Hypothalamus (tissue), 51 donors: ENCODE measurements at places on chromosomes 7 and 10.
A peak's percentile ranks its signal among the peaks of the same experiment; 100 is the strongest.

GRCh38 chr10:6786579-6787031, 206.5 kb upstream of the PRKCQ start:
- DNase-seq, result peak; percentile 47

DNA sequence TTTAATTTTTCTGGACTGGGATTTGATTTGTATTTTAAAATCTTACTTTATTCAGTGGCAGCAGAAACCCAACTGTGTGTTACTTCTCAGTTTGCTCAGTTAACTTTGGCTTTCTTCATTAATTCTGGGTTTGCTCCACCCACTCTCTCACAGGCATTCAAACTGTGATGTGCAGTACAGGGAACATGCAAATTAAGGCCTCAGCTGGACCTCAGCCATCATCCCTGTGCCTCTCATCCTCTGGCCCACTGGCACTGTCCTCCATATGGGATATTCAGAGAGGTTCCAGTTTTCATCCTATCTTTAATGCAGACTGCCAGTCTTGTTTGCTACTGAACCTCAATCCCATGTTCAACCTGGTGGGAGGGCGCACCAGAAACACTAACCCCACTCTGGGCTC, 743.4 kb upstream of the IGFBP3 start:
- DNase-seq, result no peak

DNA sequence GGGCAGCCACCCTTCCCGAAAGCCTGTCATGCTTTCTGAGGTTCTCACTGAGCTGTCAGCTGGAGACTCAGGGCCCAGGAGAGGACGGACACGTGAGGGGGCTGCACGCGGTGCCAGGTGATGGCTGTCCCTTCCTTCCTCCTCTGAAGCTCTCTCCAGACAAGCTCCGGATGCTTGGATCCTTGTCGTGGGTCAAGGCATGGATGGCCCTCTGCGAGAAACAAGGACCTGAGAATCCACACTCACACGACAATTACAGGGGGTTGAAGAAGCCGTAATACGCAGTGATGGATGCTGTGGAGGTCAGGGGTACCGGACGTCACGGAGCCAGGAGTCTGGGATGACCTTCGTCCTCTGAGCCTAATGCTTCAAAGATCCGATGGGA, 170.3 kb downstream of the USP6NL start:
- no peak for DNase-seq

GRCh38 chr10:72695496-72695895, 3.6 kb downstream of the MCU start:
- no peak for DNase-seq

DNA sequence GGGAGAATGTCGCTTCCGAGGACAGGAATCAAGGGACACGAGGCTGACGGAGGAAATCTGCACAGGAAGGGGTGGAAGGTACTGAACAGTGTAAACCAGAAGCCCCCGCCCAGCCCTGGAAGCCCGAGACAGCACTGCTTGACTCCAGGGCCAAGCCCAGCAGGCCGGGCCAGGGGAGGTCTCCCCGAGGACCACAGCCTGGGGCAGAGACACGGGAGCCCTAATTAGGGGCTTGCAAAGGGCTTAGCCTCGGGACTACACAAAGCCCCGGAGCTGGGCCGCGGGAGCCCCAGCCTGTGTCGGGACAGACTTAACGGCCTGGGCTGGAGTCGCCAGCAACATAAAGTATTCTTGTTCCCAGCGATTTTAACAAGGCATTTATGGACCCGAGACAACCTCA, 50.8 kb downstream of the OAT start:
- no peak for DNase-seq

DNA sequence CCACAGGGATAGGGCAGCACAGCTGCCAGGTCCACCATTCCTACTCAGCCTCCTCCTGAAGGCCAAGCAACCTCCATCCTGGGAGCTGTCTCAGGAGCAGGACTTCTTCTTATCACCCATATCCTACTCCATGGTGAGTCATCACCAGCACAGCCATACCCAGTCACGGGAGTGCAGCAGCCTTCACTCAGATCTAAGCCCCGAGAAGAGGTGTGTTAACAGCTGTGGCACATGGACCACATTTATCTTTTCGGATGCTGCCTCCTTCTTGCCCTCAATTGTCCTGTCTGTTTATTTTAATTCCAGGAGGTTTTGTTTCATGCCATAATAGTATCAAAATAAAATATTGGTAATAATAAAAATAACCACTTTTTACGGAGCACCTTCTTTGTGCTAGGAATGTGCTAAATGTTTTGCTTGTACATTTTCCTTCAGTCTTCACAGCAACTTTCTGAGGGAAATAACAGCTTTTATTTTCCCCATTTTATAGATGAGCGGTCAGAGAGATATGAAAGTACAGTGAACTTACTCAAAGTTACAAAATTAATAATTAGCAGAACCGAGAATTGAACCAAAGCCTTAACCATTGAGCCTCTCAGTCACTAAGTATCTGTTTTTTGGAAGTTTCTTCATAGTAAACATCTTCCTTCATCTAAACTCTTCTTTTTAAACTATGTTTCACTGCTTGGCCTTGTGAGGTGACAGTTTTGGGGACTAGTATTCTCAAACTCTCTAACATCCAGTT, 2.5 kb upstream of the KEL start:
- no peak for DNase-seq

- no peak for DNase-seq
Observed at GRCh38 chr7:40883826-40884225, 749.0 kb downstream of the SUGCT start.

GRCh38 chr10:69465457-69466157, 14.3 kb downstream of the TSPAN15 start:
- DNase-seq, result no peak

- no peak for DNase-seq
Observed at GRCh38 chr10:91017198-91017597, 96.3 kb upstream of the ANKRD1 start.

- DNase-seq, result no peak
Observed at GRCh38 chr10:124641282-124642087, 102.7 kb downstream of the FAM53B start.

DNA sequence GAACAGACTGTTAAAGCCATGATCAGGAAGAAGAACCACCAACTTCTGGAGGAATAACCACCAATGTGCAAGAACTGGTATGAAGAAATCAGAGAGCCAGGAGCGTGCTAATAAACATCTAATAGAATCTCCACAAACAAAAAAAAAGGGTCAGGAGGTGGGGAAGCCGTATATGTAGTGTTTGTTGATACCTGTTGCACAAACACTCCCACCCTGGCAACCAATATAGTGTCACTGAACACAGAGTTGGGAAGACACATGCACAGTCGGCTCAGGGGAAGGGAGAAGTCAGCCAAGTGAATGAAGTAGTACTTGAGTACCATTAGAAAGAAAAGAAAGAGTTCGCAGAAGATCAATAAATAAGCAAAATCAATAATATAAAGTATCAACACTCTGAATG, 400.1 kb downstream of the PARD3 start:
- DNase-seq, result no peak

- no peak for DNase-seq
Observed at GRCh38 chr7:157719705-157720655, 383.2 kb downstream of the DNAJB6 start.

- no peak for DNase-seq
Observed at GRCh38 chr7:41013117-41013516, 689.8 kb downstream of the INHBA start.

- no peak for DNase-seq
Observed at GRCh38 chr10:119377451-119377957, 165.0 kb downstream of the RGS10 start.

- no peak for DNase-seq
Observed at GRCh38 chr10:31757386-31757791, 171.2 kb downstream of the ARHGAP12 start.

DNA sequence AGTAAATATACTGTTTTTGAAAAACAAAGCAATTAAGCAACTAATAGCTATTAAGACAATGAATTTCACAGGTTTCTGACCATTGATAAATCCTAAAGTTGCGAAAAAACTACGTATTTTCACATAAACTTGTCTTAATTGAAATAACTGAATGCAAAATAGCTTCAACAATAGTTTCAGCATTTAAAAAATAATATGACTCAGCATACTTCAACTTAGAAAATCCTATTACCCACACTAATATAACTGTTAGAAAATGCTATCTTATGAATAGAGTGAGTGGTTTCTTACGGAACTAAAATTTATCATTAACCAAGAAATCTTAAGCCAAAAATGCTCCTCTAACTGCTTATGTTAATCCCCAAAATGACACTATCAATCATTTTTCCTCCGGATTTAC, 183.9 kb downstream of the AVL9 start:
- DNase-seq, result no peak

- no peak for DNase-seq
Observed at GRCh38 chr7:131390275-131390674, 62.6 kb downstream of the MKLN1 start.

- no peak for DNase-seq
Observed at GRCh38 chr7:150874401-150875198, 22.3 kb downstream of the AOC1 start.

GRCh38 chr10:24254180-24254579, 45.2 kb downstream of the KIAA1217 start:
- DNase-seq, result no peak

DNA sequence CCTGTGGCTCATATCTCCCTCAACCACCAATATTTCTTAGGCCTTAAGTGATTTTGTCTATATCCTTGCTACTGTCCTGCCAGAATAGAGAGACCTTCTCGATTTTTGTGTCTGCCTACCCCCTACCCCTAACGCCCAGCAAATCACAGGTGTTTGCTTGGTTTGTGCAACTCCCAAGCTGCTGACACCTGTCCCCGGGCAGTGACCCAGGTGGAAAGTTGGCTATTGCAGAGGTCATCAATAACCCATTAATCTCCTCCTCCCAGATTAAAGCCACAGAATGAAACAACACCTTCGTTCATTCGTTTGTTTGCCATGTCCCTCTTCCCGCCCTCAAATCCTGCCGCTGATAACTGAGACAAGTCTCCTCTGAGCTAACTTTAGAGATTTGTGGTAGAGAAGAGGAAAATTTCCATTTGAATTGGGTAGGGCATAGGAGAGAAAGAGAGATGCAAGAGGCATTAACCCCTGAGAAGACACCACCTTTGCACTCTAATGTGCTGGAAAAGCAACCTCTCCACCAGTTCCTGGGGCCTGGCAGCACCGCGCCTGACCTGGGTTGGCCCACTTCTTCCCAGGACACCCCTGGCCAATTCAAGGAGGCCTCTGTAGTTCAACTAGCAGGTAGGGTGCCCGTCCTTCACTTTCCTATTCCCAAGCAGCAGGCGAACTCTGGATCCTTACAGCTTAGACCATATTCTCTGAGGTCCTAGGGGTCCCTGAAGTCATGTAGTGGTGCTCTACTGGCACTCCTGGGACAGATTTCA, 3.0 kb downstream of the NEUROG3 start:
- no peak for DNase-seq

DNA sequence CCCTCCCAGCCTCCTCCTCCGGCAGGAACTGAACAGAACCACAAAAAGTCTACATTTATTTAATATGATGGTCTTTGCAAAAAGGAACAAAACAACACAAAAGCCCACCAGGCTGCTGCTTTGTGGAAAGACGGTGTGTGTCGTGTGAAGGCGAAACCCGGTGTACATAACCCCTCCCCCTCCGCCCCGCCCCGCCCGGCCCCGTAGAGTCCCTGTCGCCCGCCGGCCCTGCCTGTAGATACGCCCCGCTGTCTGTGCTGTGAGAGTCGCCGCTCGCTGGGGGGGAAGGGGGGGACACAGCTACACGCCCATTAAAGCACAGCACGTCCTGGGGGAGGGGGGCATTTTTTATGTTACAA, 83.3 kb downstream of the PAX2 start:
- no peak for DNase-seq

DNA sequence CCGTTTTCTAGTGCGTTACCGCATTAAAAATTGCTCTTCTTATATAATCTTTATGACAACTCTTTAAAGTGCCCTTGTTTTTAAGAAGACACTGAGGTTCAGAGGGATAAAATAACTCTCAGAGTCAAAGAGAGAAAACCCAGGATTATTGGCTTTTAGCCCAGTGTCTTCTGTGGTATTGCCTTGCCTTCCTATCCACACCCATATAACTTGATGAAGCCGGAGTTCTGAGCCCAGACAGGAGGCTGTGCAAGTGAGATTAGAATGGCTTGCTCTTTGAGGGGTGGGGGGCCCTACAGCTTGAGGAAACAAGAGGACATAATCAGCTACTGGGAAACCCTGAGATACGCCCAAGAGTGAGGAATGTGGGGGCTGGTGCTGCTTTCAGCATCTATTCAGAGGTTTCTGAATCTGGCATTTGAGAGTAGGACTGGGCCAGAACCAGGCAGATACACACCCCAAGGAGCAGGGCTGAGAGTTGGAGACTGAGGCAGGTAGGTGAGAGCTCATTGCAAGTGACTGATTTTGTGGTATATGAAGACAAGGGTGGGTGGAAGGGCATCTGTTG, 2.3 kb downstream of the PRXL2A start:
- DNase-seq, result no peak

GRCh38 chr10:30999070-30999712, 32.5 kb downstream of the ZNF438 start:
- no peak for DNase-seq

DNA sequence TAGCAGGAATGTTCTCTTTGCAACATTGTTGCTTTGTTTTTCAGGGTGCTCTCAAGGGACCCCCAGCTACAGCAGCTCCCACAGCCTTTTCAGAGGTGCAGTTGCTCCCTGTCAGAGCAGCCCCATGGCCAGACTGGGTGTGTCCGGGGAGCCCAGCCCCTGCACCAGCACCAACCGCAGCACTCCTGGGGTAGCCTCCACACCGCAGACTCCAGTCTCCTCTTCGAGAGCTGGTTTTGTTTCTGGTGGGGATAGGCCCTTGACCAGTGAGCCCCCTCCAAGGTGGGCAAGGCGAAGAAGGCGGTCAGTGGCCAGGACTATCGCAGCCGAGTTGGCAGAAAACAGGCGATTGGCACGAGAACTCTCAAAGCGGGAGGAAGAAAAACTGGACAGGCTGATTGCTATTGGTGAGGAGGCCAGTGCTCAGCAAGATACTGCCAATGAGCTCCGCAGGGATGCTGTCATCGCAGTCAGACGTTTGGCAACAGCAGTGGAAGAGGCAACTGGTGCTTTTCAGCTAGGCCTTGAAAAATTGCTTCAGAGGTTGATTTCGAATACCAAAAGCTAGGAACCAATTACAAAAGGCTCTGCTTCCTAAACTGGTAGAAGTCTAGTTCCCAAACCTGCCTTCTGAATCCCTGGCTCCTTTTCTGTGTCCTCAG, 5.4 kb downstream of the HSPA14 start:
- DNase-seq, result no peak

GRCh38 chr10:101013365-101013825, 13.8 kb downstream of the LZTS2 start:
- no peak for DNase-seq

- DNase-seq, result no peak
Observed at GRCh38 chr7:155889636-155890511, 77.6 kb upstream of the SHH start.

- DNase-seq, result no peak
Observed at GRCh38 chr7:44311561-44312495, 13.6 kb downstream of the CAMK2B start.

- no peak for DNase-seq
Observed at GRCh38 chr10:132984801-132985545, 42.6 kb upstream of the CFAP46 start.

GRCh38 chr10:10938676-10939075, 79.0 kb upstream of the CELF2 start:
- no peak for DNase-seq

GRCh38 chr10:106424981-106425380, 739.5 kb downstream of the SORCS1 start:
- DNase-seq, result no peak
